ENCODE measurements at places on chromosomes 11 and 22.

GRCh38 chr11:57476047-57476756 lies 15.9 kb downstream of the RTN4RL2 start:
- no peak for DNase-seq

DNA sequence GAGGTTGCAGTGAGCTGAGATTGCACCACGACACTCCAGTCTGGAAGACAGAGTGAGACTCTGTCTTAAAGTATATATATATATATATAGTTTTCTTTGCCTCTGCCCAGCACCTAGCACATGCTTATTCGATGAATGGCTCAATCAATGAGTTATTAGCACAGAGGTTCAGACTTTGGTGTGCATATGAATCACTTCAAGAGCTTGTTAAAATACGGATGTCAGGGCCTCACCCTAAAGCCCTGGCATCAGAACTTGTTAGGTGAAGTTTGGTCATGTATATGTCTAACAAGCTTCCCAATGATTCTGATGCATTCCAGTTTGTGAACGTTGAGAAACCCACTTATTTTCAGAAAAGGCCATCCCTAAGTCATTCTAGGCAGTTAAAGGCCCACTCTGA lies 21.8 kb upstream of the TMEM86A start:
- DNase-seq = no peak

GRCh38 chr22:30422481-30423300 lies 2.9 kb upstream of the MTFP1 start:
- DNase-seq = no peak

DNA sequence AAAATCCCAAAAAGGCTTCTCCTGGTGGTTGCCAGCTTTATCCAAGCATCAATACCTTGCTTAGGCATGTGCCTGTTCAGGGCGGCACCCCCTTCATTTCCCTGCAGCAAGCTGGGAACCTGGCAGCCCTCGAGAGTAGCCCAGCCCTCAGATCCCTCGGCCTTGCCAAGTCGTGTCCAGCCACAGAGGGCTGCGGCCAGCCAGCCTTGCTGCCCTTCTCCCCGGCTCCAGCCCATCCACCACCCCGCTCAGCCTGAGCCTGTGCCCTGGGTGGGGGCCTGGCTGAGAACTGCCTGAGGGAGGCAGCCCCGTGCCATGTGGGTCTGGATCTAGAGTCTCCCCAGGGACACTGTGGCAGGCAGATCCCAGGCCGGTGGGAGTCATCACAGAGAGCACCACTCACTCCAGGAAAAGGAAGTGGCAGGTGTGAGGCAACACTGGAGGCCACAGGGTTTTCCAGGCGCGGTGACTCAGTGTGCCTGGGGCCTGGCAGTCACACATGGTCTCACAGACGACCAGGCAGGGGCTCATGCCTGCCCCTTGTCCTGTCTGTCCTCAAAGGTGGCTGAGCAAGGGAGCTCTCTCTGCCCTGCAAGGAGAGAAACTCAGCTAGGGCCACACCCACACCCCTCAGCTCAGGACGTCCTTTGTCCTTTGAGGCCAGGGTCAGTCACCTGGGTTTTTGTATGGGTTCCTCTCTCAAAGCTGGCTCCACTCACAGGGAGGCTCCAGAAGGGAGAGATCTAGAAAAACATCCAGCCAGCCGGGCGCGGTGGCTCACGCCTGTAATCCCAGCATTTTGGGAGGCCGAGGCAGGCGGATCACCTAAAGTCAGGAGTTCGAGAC lies 12.2 kb upstream of the CDC42BPG start:
- no peak for DNase-seq

DNA sequence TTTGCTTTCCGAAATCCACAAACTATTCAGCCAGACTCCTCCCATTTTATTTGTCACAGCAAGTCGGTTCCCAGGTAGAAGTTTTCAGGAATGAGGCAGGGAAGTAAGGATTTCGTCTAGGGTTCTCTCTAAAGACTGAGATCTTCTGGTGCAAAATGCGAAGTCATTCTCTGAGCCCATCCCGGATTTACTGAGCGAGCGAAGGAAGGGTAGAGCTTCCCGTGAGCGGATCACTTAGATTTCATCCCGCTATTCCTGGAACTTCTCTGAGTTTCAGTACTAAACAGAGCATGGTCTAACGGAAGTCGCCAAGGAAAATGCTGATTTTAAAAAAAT lies 3.1 kb upstream of the CALCA start:
- no peak for DNase-seq

DNA sequence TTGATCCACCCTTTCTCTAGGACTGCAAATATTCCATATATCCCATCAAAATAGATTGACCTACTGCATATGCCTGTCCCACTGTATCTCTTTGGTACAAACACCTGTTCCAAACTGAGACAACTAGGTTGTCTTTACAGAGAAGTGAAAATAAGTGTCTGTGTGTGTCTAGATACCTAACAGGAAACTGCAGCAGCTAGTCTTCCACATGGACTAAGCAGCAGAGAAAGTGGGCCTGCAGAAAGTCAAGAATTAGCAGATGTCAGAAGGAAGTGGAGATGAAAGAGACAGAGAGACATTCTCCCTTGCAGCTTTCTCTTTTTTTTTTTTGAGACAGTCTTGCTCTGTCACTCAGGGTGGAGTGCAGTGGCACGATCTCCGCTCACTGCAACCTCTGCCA lies 3.9 kb upstream of the RAB39A start:
- DNase-seq = no peak

GRCh38 chr11:84476581-84476980 lies 1150.6 kb downstream of the DLG2 start:
- no peak for DNase-seq

- no peak for DNase-seq
These were observed 3.0 kb downstream of the CENATAC start for GRCh38 chr11:119000906-119001305.

- no peak for DNase-seq
These were observed 87.1 kb upstream of the RAG2 start for GRCh38 chr11:36684840-36685801.

GRCh38 chr11:9708544-9708943 lies 44.7 kb downstream of the SWAP70 start:
- DNase-seq = no peak

DNA sequence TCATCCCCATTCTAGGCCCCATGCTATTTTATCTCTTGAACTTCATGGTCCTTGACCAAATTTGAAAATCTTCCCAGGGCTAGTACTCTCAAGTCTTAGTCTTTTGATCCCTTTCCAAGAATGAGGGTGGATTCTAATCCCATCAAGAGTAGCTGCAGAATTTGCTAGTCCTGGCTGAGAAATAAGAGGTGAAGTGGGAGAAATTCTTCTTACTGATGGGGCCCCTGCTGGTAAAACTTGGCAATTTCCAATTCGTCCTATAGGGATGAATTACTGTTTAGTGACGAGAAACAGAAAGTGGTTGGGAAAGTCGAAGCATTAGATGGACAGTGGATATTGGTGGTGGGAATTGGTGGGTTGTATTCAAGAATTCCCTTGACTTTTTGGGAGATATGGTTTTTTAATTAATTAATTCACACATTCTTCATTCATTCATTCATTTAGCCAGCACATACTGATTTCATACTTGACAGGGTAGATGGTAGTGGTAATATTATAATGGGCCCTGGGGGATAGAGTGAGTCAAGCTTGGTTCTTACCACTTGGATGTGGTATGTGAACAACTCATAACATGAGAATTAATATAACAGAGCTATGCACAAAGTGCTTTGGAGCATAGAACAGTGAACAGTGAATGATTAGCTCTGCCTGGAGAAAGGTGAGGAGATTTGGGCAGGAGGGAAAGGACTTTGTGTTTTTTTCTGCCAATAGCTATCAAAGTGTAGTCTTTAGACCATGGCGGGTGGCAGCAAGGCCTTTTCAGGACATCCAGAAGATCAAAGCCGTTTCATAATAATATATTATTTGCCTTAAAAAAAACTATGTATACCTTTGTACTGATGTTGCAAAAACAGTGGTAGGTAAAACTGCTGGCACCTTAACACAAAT lies 103.8 kb downstream of the STIM1 start:
- DNase-seq = peak; percentile 15

- DNase-seq = no peak
These were observed 63.5 kb upstream of the WNT11 start for GRCh38 chr11:76269661-76270261.

DNA sequence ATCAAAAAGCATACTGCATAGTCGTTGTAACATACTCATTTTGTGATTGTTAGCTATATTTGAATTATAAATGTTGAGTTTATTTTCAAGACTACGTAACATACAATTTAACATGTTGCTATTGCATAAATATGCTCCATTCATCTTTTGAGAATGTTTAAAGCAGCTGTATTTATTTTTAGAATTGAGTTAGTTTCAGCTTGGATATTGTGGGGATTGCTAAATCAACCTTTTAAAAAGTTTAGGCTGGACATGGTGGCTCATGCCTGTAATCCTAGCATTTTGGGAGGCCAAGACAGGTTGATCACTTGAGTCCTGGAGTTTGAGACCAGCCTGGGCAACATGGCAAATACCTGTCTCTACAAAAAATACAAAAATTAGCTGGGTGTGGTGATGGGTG lies 288.1 kb downstream of the DYNC2H1 start:
- no peak for DNase-seq
